Ecto neural progenitor cell (in vitro differentiated cells): ENCODE measurements at places on chromosomes 4 and X.

DNA sequence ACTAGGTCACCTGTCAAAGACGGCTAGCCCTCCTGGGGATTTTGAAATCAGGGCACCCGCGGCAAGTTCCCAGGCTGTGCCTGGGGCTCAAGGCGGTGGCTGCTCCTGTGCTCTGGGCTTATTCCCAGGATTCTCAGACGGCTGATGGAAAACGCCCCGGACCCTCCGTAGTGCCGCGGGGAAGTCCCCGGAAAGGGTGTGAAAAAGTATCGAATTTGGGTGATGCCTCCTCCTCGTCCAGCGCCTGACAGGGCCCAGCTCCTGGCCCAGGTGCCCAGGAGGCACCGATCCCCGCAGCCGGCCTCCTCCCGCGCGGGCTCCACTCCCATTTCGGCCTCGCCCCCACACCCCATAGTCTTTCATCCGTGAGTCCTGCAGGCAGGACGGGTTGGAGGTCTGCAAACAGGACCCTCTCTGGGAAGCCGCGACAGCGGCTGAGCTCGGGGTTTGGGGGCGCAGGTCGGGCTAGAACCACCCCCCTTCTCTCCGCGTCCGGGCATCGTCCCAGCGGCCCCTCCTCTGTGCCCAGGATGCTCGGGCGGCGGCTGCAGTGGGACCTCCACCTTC is 1.1 kb upstream of the NSG1 start:
- DNase-seq = no peak

DNA sequence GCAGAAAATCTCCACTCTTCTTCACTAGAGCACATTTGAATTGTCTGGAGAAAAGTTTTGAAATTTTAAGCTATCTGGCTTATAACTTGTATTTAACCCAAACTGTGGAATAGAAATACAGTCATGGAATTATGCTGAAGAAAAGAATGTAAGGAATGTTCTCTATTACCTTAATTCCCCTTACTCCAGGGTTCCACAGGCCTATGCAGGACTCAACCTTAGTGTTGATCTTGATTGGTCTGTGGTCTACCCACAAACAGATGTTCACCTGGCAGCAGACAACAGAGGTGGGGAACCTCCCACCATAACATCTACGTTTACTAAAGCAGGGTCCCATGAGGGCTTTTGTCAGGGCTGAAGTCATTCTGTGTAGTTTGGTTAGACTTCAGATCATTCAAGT is 189.3 kb upstream of the GPRIN3 start:
- DNase-seq = no peak

GRCh38 chr4:102580463-102580842 is 79.3 kb downstream of the NFKB1 start:
- no peak for DNase-seq

- DNase-seq = no peak
Measured at GRCh38 chr4:81606801-81607501, 135.2 kb upstream of the RASGEF1B start.

DNA sequence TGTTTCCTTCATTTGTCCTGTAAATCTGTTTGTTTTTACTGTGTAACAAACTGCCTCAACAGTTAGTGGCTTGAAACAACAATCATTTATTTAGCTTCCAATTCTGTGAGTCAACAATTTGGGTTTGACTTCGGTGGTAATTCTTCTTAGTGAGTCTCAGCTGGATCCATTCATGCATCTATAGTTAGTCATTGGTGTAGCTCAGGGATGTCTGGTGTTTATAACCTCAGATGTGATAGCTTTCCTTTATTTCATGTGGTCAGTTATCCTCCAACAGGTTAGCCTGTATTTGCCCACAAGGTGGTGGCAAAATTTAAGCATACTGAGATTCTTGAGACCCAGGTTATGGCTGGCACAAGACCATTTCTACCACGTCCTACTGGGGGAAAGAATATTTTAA is 1267.2 kb downstream of the RAPGEF2 start:
- DNase-seq = no peak

- DNase-seq = no peak
Measured at GRCh38 chrX:42143866-42144592, 220.7 kb upstream of the CASK start.

GRCh38 chr4:26307037-26307800 is 13.6 kb upstream of the RBPJ start:
- DNase-seq = no peak

DNA sequence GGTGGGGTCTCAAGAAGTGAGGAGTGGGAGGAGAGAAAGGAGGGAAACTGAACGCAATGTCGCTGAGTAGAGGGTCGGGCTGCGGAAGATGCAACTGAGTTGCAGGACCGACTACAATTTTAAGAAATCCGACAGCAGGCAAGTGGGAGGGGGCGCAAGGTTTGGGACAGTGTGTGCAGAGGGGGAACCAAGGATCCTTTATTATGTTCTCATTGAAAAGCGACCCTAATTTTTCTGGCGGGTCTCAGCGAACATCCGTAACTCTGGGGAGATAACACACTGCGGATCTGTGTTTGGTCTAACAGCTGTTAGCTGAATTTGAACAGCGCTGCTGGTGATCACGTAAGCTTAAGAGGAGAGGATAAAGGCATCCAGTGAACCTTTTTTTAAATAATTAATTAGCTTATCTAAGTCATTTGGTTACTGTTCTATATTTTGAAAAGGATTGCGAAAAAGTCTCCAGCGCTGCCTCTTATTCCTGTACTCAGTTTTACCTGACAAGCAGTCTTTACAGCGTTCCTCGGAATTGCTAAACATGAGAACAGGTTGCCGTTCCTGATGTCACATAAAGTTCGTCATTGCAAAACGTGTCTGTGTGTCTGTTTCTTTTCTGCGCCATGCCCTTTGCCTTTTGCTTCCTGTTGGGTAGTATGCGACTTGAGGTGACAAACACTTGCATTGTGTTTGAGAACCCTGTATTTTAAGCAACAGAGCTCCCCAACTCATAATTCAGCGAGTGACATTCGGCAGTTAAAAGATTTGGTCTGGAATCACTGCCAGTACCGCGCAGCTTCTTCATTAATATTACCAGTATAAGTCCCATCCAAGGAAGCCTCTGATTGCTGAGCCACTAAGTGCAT is 1.3 kb downstream of the HTR2C start:
- no peak for DNase-seq

GRCh38 chrX:139783959-139784358 is 76.0 kb upstream of the MCF2 start:
- DNase-seq = no peak

DNA sequence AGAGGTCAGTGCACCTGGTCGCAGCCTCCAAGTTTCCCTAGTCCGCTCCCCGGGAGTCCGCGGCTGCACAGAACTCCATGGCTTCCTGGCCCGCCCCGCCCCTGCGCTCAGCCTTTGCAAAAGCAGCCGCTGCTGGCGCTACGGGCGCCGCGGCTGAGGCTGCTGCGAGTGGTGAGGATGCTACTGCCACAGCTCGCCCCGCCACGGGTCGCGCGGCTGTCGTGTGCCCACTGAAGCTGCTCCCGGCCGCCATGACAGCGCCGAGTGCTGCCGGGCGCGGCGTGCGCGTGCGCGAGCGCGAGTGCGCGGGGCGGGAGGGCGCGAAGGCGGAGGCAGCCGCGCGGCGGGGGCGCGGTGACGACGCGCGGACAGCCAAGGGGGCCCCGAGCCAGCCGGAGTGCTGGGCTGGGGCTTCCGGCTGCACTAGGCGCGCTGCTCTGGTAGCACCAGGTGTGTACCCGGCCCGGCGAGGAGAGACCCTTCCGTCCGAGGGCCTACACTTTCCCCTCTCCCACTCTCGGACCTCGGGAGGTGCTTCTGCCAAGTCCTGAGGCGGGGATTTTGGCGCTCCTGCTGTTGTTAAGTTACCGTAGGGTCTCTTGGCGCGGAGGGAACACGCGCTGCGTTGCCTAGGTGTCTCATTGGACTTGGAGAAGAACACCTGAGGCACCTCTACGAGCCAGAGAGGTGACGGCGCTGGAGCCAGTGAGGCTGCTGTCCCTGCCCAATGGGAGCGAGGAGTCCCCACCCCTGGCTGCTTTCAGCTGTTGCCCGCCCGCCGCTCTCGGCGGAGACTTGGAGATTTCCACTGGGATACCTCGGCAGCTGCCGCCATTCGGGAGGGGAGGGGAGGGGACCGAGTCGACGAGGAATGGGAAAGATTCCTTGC is 619 bp upstream of the LRBA start:
- peak; percentile 86 for DNase-seq

DNA sequence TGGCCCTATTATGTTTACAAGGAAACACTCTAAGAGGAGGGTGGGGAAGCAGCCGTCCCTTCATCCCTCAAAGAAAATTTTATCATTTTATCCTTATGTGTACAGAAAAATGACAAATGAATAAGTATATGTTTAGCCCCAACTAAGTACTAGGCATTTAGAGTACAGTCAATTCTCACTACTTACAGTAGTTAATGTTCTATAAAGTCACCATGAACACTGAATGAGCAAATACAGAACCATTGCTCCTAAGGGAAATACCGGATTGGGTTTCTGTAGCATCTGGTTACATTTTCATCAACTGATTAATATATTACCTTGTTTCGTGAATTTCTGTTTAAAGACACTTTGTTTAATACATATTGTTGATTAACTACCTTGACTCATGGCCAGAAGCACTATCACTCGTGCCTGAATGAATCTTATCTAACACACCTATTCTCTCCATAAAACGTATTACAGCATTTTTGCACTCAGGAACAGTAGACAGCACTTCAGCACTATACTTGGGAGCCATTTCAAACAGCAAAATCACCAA is 109.3 kb downstream of the ASB9 start:
- no peak for DNase-seq

- no peak for DNase-seq
Measured at GRCh38 chr4:48862661-48863060, 31.8 kb downstream of the OCIAD1 start.

- DNase-seq = no peak
Measured at GRCh38 chr4:71538528-71538927, 199.7 kb downstream of the SLC4A4 start.

GRCh38 chr4:22910200-22910599 is 217.5 kb downstream of the GBA3 start:
- no peak for DNase-seq

DNA sequence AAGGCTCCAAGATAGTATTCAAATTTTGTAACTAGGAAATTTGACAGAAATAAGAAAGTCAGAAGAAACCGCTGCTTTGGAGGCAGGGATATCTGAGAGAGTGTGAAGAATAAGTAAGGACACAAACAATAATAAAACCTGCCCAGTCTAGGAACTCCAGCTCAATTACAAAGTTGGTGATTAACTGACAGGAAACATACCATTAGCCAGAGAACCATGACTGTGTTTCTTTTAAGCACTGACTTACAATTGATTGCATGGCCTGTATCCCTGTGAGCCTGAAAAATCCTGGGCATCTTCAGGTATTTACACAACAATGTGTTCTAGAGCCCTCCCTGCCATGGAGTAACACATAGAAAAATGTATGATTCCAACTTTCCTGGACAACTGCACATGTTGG is 127.4 kb downstream of the GRIA3 start:
- DNase-seq = no peak

DNA sequence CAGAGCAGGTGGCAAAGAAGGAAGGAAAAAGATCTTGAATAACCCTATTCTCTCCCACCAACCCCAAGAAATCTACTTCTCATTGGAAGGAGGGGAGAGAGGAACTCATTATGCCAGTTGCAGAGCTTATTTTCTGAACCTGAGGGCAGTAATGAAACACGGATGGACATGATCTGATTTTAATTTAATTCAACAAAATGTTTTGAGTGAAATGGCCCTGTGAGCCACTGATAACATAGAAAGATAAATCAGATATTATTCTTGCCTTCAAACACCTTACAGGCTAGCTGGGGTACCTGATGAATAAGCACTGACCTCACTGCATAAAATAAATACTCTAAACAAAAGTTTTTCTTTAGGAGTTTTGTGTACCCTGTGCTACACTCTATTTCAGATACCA is 30.3 kb downstream of the DAPP1 start:
- no peak for DNase-seq

DNA sequence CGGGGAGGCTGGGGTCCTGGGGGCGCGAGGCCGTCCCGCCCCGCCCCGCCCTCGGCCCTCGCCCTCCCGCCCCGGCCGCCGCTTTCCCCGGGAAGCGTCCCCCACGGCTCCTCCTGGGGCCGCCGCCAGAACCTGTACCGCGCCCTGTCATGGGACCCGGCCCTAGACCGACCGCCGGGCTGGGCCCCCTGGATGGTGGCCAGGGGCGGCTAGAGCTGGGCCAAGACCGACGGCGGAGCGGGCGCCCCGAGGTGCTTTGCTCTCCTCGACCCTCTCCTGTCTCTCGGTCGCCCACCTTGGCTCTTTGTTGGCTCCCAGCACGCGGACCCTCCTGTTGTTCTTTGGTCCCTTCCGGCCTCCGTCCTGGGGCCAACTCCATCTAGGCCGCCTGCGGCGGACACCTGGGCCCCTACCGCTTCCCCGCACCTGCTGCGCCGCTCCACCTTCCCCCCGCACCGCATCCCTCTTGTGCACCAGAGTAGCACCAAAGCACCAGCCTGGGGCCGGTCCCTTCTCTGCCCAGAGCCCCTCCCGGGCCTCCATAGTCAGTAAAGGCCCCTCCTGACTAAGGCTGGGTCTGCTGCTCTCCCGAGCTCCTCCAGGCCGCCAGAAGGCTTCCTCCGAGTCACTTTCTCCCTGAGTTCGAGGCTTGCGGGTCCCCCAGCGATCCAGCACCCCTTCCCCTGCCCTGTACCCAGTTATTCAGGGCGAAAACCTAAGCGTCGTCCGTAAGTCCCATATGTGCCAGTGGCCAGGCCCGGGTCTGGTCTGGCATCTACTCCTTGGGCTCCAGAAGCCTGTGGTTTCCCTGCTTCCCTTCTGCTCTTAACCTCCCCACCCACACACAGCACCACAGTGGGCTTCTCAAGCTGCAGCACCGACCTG is 587 bp downstream of the TACC3 start:
- DNase-seq = no peak

GRCh38 chrX:1734806-1735205 is 119.9 kb downstream of the ASMT start:
- no peak for DNase-seq

- no peak for DNase-seq
Measured at GRCh38 chr4:73701116-73701515, 39.3 kb upstream of the CXCL8 start.

DNA sequence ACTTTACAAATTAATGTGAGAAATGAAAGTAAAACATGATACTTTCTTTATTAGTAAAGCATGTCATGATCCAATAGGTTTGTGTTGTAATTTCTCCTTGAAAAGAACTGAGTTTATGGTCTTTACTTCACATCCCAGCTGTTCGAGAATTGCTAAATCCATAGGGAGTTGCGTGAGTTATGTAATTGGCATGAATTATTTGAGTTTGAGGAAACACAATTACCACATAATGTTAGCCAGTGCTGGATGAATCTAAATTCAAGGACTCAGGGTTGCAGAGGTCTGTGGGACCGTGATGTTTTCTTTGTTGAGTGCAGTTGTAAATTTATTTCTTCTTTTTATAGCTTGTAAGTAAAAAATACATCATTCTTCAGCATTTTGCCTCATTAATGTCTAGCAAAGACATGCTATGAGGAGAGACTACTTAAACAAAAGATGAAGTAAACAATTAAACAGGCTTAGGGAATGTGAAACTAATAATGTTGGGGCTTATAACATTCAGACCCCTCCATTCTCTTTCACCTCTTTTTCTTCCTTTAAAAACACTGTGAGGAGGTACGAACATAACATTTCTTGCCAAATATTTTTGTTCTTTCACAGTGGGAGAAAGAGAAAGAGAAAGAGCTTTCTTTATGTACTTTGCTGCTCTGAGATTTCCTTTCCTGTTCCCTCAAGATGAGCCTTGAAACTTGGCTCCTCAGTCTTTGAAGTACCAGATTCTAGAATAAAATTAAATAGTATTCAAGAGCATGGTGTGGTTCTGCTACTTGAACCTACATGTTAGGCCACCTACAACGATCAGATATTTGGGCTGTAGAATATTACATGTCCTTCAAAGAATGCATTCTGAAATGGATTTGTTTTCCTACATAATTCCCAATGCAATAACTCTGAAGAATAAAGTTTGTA is 159.6 kb upstream of the ANK2 start:
- DNase-seq = no peak

GRCh38 chr4:48090621-48091020 is 43.4 kb downstream of the TXK start:
- DNase-seq = no peak
